GM12878 (cell line): ENCODE measurements at places on chromosomes 5 and 9. TPM values are rescaled to one million over a fixed set of nuclear protein-coding genes. Genes with fewer than 3 reads are reported as not detected.

- no peak for DNase-seq
- peaks cover 4% of the 10 kb centered on the region for H3K4me1 ChIP-seq
- H3K27ac ChIP-seq, result no peak overlapping the region
- no peak overlapping the region for H3K4me3 ChIP-seq
These were observed 58.1 kb upstream of the ABCA1 start for GRCh38 chr9:104986096-104986495.

ICE1 gene
- 24.4 and 26.9 TPM in 2 replicates for total RNA-seq

IFNK gene
- total RNA-seq, result not detected in 2 replicates

GRCh38 chr9:114125476-114126013 is 26.5 kb upstream of the KIF12 start:
- no peak for DNase-seq
- no peak overlapping the region for H3K4me3 ChIP-seq
- no peak overlapping the region for H3K27ac ChIP-seq
- no peaks in the 10 kb centered on the region for H3K36me3 ChIP-seq
- no peaks in the 10 kb centered on the region; the same call in 1 of the 2 replicates for H3K27me3 ChIP-seq

GAS1 gene
- not detected in 2 replicates for total RNA-seq

GRCh38 chr5:135450952-135451351 is 1.2 kb downstream of the TIFAB start:
- no peaks in the 10 kb centered on the region for H3K27me3 ChIP-seq
- no peaks in the 10 kb centered on the region for H3K36me3 ChIP-seq
- no peak overlapping the region for H3K4me3 ChIP-seq
- H3K4me1 ChIP-seq, result peaks cover 28% of the 10 kb centered on the region
- no peak for DNase-seq

ARID3C gene
- total RNA-seq, result 0.24 TPM in 1 of 2 replicates, not detected in the other

GRCh38 chr9:92638621-92639101 is 31.3 kb downstream of the IPPK start:
- H3K4me1 ChIP-seq, result no peaks in the 10 kb centered on the region
- no peak overlapping the region for H3K27ac ChIP-seq
- no peaks in the 10 kb centered on the region for H3K27me3 ChIP-seq
- H3K4me3 ChIP-seq, result no peak overlapping the region
- DNase-seq, result no peak

DNA sequence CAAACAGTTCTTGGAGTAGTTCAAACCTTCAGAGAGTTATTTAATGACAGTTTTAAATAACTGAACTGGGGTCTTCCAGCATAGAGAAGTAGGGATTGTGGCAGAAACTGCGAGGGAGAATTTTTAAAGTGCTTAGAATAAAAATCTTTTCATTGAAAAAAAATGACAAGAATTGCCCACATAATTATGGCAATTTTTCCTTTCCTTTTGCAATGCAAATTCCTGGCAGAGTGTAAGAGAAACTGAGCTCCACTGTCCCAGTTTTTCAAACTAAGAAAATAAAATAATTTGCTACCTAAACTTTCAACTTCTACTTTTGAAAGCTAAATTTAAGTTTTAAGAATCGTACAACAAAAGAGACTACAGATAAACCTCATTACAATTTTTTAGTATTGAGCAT is 2.3 kb upstream of the PTGER4 start:
- DNase-seq, result no peak
- no peak overlapping the region for H3K4me3 ChIP-seq
- no peak overlapping the region for H3K27ac ChIP-seq
- no peaks in the 10 kb centered on the region for H3K36me3 ChIP-seq
- H3K4me1 ChIP-seq, result peaks cover 8% of the 10 kb centered on the region
- H3K27me3 ChIP-seq, result peaks cover 5% of the 10 kb centered on the region; the same call in 1 of the 2 replicates

DNA sequence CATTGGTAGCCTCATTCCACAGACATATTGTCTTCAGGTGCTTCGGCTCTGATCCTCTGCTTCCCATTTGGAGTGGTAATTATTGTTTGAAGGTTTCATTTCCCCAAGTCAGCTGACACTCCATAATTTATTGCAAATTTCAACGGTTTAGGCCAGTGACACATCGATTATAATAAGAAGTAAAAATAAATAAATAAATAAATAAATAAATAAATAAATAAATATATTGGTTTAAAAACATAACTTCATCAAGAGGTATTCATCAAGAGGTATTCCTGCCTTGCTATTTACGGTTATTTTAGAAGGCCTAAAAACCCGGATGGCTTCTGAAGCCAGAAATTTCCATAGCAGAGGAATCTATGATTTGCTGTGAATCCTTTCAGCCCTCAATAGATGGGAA is 273.1 kb downstream of the SLF1 start:
- H3K4me1 ChIP-seq, result no peaks in the 10 kb centered on the region
- no peak overlapping the region for H3K27ac ChIP-seq
- no peaks in the 10 kb centered on the region for H3K27me3 ChIP-seq
- H3K4me3 ChIP-seq, result no peak overlapping the region

- H3K4me1 ChIP-seq, result no peaks in the 10 kb centered on the region; the same call in 1 of the 2 replicates
- no peak overlapping the region for H3K27ac ChIP-seq
- H3K27me3 ChIP-seq, result no peaks in the 10 kb centered on the region
- no peak for DNase-seq
- no peak overlapping the region for H3K4me3 ChIP-seq
- no peaks in the 10 kb centered on the region for H3K36me3 ChIP-seq
These were observed 33.1 kb upstream of the LARP1 start for GRCh38 chr5:154722097-154722496.

GRCh38 chr5:134735243-134735642 is 3.1 kb upstream of the CAMLG start:
- H3K27me3 ChIP-seq, result no peaks in the 10 kb centered on the region
- no peak for DNase-seq
- no peaks in the 10 kb centered on the region for H3K36me3 ChIP-seq

DNA sequence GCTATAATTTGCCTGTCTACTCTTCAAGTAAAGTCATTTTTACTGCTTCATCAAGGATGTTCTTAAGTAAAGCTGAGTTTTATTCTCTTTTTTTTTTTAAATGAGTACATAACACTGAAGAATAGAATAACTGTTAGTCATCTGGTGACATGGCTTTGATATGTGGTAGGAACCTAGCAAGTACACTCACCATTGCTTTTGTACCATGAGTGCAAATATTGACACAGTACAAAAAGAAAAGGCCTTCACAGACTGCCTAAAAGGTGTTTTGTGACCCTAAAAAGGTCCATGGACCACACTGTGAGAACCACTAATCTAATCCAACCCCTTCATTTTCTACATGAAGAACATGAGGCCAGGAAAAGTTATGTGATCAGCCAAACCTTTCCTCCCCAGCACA is 55.0 kb downstream of the ECPAS start:
- no peaks in the 10 kb centered on the region for H3K27me3 ChIP-seq
- no peaks in the 10 kb centered on the region for H3K4me1 ChIP-seq
- no peak overlapping the region for H3K4me3 ChIP-seq
- H3K27ac ChIP-seq, result no peak overlapping the region
- peaks cover 18% of the 10 kb centered on the region; the same call in 1 of the 2 replicates for H3K36me3 ChIP-seq

EIF4E1B gene
- not detected in 2 replicates for total RNA-seq

CFAP157 gene
- not detected in 2 replicates for total RNA-seq

- no peaks in the 10 kb centered on the region for H3K4me1 ChIP-seq
- H3K36me3 ChIP-seq, result no peaks in the 10 kb centered on the region
- H3K4me3 ChIP-seq, result no peak overlapping the region
- H3K27me3 ChIP-seq, result no peaks in the 10 kb centered on the region
- no peak overlapping the region for H3K27ac ChIP-seq
These were observed 289.9 kb downstream of the KCTD16 start for GRCh38 chr5:144460600-144460999.

GRCh38 chr5:110909950-110910349 is 161.6 kb upstream of the TSLP start:
- H3K27me3 ChIP-seq, result no peaks in the 10 kb centered on the region
- DNase-seq, result no peak
- H3K4me1 ChIP-seq, result no peaks in the 10 kb centered on the region
- no peaks in the 10 kb centered on the region for H3K36me3 ChIP-seq

SPAAR gene
- not detected in 2 replicates for total RNA-seq

GRCh38 chr5:132044207-132044606 is 16.2 kb upstream of the IL3 start:
- no peaks in the 10 kb centered on the region for H3K4me1 ChIP-seq
- no peak overlapping the region for H3K4me3 ChIP-seq
- no peak for DNase-seq
- no peaks in the 10 kb centered on the region for H3K36me3 ChIP-seq
- no peaks in the 10 kb centered on the region; the same call in 1 of the 2 replicates for H3K27me3 ChIP-seq

DNA sequence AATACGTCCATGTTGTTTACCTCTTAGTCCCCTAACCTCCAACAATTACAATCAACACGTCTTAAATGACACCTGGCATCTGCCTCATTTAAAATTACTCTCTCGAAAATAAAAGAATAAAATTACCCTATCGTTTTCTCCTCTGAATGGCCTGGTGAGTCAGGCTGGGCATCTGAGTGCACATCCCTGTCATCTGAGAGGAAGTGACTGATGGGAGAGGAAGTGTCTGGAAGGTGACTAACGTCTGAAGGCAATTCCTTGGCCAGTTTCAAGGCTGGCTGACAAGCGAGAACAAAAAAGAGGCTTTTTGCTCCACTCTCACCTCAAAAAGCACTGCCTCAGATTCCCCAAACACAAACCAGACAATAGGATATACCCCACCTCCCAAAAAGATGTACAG is 57.7 kb downstream of the MAPKAP1 start:
- H3K36me3 ChIP-seq, result peaks cover 3% of the 10 kb centered on the region; the same call in 1 of the 2 replicates
- DNase-seq, result no peak
- H3K4me1 ChIP-seq, result peaks cover 68% of the 10 kb centered on the region
- no peak overlapping the region for H3K4me3 ChIP-seq

GRCh38 chr9:73022353-73022752 is 69.5 kb upstream of the ALDH1A1 start:
- no peak overlapping the region for H3K27ac ChIP-seq
- no peak overlapping the region for H3K4me3 ChIP-seq
- H3K4me1 ChIP-seq, result no peaks in the 10 kb centered on the region

CLIC3 gene
- total RNA-seq, result not detected in 2 replicates

- H3K4me1 ChIP-seq, result no peaks in the 10 kb centered on the region
- H3K36me3 ChIP-seq, result no peaks in the 10 kb centered on the region
- H3K27me3 ChIP-seq, result no peaks in the 10 kb centered on the region; the same call in 1 of the 2 replicates
These were observed 110.1 kb downstream of the WNK2 start for GRCh38 chr9:93294011-93294410.

GRCh38 chr5:171794470-171794960 is 8.9 kb downstream of the SMIM23 start:
- no peaks in the 10 kb centered on the region for H3K4me1 ChIP-seq
- no peaks in the 10 kb centered on the region for H3K27me3 ChIP-seq
- no peak overlapping the region for H3K4me3 ChIP-seq
- H3K27ac ChIP-seq, result no peak overlapping the region
- no peak for DNase-seq
- no peaks in the 10 kb centered on the region for H3K36me3 ChIP-seq

GRCh38 chr5:36607114-36607571 is 737 bp downstream of the SLC1A3 start:
- DNase-seq, result no peak
- H3K4me1 ChIP-seq, result no peaks in the 10 kb centered on the region
- peak overlapping the region; percentile 73 for H3K4me3 ChIP-seq
- H3K36me3 ChIP-seq, result no peaks in the 10 kb centered on the region
- no peaks in the 10 kb centered on the region for H3K27me3 ChIP-seq
- H3K27ac ChIP-seq, result no peak overlapping the region

ADAMTS19 gene
- not detected in 2 replicates for total RNA-seq

IFNA17 gene
- not detected in 2 replicates for total RNA-seq

GRCh38 chr5:56278335-56278753 is 45.2 kb upstream of the ANKRD55 start:
- H3K27ac ChIP-seq, result no peak overlapping the region
- H3K4me3 ChIP-seq, result no peak overlapping the region
- no peaks in the 10 kb centered on the region for H3K4me1 ChIP-seq
- no peak for DNase-seq
- H3K36me3 ChIP-seq, result no peaks in the 10 kb centered on the region

- H3K4me3 ChIP-seq, result no peak overlapping the region
- no peak overlapping the region for H3K27ac ChIP-seq
- H3K36me3 ChIP-seq, result no peaks in the 10 kb centered on the region
- no peaks in the 10 kb centered on the region for H3K27me3 ChIP-seq
- no peaks in the 10 kb centered on the region for H3K4me1 ChIP-seq
These were observed 97.3 kb downstream of the PAPPA start for GRCh38 chr9:116250891-116251290.

C9 gene
- 0.13 and 0.54 TPM in 2 replicates for total RNA-seq

- no peak overlapping the region for H3K4me3 ChIP-seq
- peaks cover 3% of the 10 kb centered on the region; the same call in 1 of the 2 replicates for H3K4me1 ChIP-seq
- no peak for DNase-seq
- H3K27me3 ChIP-seq, result no peaks in the 10 kb centered on the region
- no peaks in the 10 kb centered on the region for H3K36me3 ChIP-seq
These were observed 16.8 kb upstream of the NSD1 start for GRCh38 chr5:177116631-177117373.
